Omental fat pad (tissue), 4 donors: ENCODE measurements at places on chromosomes 4 and X.

DNA sequence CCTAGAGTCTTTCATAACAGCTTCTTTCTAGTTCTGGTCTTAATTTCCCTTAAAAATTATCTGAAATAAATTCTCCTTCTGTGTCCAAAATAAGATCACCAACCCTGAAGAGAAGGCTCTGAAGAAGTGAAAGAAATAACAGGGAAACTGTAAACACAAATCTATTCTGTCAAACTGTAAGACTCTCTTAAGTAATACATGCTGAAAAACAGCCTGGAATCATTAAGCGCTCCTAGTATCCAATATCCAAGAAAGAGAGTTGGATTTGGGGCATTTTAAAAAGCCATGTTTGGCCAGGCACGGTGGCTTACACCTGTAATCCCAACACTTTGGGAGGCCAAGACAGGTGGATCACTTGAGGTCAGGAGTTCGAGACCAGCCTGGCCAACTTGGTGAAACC lies 53.3 kb downstream of the RELL1 start:
- no peak for DNase-seq

GRCh38 chr4:124708517-124709300 lies 3.8 kb downstream of the ANKRD50 start:
- DNase-seq: no peak

DNA sequence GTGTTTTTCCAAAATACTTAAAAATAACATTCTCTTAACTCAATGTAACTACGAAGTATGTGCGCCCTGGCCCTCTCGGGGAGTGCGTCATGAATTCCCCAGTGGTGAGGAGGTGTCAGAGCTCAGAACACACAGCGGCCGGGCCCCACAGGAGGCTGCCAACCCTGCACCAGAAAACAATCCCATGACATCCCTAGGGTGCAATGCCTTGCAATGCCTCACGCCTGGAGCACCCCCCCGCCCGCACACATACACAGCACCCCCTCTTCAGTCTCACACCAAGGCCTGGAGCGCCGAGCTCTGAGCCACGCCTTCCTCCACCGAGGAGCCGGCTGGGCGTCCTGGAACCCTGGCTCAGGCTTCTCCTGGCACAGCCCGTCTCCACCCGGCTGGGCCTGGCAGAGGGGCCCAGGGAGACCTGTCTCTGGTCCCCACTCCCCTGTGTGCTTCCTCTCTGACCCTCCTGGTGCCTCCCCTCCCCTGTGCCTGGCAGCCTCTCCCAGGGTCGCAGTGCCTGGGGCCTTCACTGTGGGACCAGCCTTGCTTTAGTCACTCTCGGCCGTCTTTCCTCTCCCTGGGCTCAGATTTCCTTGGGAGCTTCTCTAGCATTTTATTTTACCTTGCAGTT lies 108.2 kb upstream of the ADRA2C start:
- DNase-seq: no peak

GRCh38 chr4:71162386-71162785 lies 168.9 kb downstream of the DCK start:
- DNase-seq: no peak

DNA sequence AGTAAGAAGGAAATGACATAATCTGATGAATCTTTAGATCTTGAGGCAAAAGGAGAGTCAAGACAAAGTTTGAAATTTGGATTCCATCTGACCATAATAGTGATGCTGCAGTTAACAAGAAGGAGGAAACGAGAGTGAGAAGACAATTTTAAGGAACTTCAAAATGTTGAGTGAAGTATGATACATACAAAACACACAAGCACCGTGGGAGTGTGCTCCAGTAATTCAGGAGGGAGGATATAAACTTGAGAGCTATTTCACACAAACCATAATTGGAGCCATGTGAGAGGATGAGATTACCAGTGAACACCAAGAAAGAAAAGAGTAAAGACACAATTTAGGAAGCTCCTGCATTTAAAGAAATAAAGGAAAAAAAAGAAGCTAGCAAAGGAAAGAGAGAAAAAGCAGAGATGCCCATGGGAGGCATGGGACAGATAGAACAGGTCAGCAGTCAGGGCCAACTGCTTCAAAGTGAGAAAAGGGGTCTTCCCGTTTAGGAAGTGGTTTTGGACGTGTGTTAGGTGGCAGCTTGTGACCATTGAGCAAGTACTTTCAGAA lies 150.7 kb upstream of the SLC7A11 start:
- no peak for DNase-seq

DNA sequence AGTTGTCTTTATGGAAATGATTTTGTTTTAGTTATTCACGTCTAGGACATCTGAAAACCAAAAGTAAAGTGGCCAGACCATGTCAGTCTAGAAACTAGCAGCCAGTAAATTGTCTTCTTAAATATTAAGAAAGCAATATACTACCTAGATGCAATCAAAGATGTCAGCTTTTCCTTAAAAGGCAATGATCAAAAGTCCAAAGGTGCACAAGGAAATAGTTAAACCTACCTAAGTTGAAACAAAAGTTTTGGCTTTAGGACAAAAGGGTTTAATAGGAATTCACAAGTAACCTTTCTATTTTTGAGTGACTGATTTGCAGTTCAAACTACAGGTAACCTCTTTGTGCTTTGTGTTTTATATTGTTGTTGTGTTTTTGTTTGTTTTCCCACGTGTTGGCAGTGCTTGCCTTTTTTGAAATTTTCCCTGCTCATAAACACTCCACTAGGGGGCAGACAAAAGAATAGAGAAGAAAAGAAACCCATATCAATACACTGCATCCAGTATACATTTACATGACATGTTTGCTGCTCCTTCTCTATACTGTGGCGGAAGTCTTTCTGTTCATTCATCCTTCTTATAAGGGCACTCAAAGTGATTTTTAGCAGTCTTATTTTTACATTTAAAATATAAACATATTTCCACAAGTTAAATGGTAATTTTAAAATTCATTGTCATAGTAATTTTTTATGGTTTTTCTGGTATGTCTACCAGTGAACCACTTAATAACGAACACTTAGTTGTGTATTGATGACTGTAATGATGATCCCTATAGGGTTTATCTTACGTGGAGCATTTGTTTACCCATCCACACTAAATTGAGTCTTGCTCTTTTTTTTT lies 62.7 kb downstream of the GAB1 start:
- DNase-seq: no peak

GRCh38 chr4:39433878-39434492 lies 24.7 kb downstream of the RPL9 start:
- no peak for DNase-seq

GRCh38 chr4:184147858-184148737 lies 69.6 kb downstream of the ENPP6 start:
- DNase-seq: no peak

GRCh38 chr4:10552591-10553280 lies 95.5 kb upstream of the ZNF518B start:
- DNase-seq: no peak

- no peak for DNase-seq
Measured at GRCh38 chr4:7159923-7160322, 32.4 kb upstream of the SORCS2 start.

- DNase-seq: no peak
Measured at GRCh38 chrX:63809173-63809572, 24.2 kb upstream of the ARHGEF9 start.

- no peak for DNase-seq
Measured at GRCh38 chrX:118225711-118226428, 109.3 kb upstream of the KLHL13 start.

GRCh38 chrX:130174045-130174704 lies 2.4 kb downstream of the RAB33A start:
- DNase-seq: no peak
